ENCODE measurements at places on chromosomes 3 and 15.

GRCh38 chr3:95752199-95752598, 1062.2 kb upstream of the EPHA6 start:
- DNase-seq, result no peak

DNA sequence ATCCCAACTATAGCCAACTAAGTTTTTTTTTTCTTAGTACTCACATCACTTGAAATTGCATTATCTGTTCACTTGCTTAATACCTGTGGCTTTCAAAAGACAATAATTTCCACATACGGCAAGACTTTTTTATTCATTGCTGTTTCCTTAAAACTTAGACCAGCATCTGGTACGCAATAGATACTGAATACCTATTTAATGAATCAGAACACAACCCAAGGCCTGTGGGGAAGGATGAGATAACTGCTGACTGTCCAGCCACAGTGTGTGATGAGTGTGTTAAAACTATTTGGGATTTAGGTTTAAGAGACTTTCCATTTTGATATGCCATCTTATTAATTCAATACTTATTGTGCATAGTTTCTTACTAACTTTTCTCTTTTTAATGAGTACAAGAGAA, 988.7 kb downstream of the NTRK3 start:
- DNase-seq, result no peak

DNA sequence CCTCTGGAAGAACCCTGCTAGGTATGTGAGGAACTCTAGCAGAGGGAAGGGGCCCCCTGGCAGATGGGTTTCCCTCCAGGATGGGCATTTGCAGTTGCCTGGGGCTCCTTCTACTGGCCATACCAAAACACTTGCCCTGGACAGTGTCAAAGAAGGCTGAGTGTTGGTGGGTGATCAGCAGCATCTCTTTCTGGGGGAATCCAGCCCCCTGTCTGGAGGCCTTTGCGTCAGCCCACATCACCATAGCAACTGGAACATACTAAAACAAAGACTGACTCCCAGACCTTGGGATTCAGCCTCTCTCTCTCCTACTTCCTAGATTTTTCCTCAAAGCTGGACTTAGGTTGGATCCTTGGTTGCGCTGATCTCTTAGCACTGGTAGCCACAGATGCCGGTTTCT, 8.1 kb downstream of the CEMIP start:
- no peak for DNase-seq

GRCh38 chr3:51637941-51638471, 33.0 kb upstream of the TEX264 start:
- peak; percentile 0 for DNase-seq

- no peak for DNase-seq
Observed at GRCh38 chr15:47813748-47814384, 96.6 kb downstream of the SEMA6D start.

- no peak for DNase-seq
Observed at GRCh38 chr3:39413691-39414420, 7.3 kb downstream of the RPSA start.

GRCh38 chr15:99916668-99917223, 183.5 kb upstream of the LYSMD4 start:
- no peak for DNase-seq

DNA sequence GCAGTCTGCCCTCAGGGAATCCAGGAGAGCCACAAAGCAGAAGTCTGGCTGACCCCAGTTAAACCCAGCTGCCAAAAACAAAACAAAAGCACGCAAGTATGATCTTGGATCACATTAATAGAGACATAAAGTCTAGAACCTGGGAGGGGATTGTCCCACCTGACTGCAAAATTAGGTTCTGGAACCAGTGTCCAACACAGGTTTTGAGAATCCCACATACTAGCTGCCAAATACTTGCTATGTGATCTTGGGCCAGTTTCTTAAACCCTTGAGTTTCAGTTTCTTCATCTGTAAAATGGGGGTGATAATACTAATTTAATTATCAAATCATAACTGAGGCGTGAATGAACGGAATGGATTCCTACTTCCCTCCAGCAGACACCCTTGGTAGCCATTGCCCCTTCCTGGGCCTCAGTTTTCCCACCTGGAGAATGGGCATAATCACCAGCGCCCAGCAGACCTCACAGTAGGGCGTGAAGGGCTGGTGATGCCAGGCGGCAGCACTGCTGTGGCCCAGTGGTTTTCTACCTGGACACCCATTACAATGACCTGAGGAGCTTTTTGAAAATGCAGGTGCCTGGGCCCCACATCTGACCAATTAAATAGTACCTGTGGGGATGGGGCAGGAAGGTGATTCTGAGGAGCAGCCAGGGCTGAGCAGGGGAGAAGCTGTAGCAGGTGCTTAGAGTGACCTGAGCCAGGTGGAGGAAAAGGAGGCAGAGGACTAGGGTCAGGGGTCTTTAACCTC, 32.2 kb downstream of the GRIP2 start:
- DNase-seq, result no peak

DNA sequence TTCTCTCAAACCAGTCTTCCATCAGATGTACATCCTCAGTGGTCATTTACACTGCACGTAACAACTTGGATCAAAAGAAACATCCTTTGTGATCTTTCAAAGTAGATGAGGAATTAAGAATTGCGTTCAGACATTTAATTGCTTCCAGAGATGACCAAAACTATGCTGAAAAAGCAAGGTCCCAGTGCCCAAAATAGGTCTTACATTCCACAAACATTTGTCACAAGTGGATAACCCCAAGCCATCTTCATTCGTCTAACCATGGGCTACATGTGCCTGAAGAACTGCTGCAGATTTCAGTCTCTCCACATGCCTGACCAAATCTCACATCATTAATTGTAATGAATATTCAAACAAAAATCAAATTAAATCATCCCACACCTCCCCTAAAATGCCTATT, 273.6 kb downstream of the SHOX2 start:
- DNase-seq, result no peak

GRCh38 chr15:90031231-90031791, 30.2 kb downstream of the ZNF710 start:
- no peak for DNase-seq

- DNase-seq, result no peak
Observed at GRCh38 chr3:1365528-1365927, 272.7 kb downstream of the CNTN6 start.

DNA sequence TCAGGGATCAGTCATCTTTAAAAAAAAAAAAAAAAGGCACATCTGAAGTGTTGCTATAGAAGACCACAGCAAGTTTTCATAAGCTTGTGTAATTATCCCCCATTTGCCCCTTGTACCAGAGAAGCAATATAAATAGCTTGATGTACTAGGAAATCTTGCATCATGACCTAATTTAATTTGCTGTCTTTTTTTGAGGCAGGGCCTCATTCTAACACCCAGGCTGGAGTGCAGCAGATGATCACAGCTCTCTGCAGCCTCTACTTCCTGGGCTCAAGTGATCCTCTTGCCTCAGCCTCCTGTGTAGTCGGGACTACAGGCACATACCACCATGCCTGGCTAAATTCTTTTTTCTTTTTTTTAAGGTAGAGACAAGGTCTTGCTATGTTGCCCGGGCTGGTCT, 88.7 kb downstream of the ARIH1 start:
- DNase-seq, result no peak

- no peak for DNase-seq
Observed at GRCh38 chr3:43638594-43639447, 17.0 kb upstream of the ANO10 start.

DNA sequence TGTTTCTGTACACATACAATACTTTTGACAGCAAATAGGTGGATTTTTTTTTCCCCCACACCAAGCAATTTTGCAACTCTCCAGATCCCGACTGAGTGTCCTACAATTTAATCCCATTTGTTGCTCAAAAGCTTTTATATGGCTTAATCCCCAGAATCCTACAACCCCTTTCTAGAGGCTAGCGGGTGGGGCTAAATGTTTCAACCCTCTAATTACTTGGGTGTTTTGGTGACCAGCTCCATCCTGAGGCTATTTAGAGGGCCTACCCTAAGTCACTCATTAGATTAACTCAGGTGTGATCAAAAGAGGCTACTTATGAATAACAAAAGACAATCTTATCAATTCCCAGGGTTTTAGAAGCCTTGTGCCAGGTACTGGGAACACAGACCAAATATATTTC, 21.0 kb upstream of the FBXL2 start:
- DNase-seq, result no peak

DNA sequence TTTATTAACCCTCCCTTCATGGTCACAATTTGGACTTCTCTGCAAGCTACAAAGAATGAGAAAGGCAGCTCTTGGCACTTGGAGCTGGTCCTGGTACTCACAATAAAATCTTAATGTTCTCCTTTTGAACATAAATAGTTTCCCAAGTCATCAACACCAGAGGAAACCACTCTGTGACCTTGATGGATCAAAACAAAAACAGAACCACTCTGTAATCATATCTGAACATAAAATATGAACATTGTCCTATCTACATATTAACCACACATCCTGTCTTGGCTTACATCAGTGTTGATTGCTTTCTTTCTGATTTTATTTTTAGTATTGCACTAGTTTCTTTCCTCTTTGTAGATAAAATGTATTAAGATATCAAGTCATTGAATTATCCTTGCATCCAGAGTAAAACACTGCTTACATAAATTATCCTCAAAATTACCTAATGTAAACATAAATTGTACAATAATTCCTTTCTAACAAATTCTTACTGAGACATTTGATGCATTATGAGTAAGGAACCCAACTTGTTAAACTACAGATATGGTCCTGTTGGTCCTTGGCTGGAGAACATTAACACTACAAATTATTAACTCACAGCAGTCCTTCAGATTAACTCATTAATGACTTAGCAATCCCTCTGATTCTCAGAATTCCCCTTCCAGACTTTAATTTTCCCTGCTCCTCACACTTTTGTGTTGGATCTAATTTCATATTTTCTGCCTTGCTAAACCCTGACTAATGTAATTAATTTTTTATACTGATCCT, 860.5 kb downstream of the DIPK2A start:
- no peak for DNase-seq

DNA sequence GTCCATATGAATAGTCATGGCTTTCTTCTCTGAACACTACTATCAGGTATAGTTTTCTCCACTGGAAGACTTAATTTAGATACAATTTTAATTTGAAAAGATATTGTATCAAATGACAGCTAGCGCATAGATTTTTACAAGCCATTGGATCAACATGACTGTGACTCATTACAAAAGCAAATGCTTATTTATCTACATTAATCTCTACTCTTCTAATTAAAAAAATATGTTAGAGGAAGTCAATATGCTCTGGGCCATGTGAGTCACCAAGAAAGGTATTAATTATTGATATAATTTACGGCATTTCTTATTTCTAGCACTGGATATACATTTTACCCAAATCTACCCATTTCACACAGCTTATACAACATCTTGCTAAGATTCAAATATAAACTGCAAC, 800.3 kb upstream of the GBE1 start:
- no peak for DNase-seq

DNA sequence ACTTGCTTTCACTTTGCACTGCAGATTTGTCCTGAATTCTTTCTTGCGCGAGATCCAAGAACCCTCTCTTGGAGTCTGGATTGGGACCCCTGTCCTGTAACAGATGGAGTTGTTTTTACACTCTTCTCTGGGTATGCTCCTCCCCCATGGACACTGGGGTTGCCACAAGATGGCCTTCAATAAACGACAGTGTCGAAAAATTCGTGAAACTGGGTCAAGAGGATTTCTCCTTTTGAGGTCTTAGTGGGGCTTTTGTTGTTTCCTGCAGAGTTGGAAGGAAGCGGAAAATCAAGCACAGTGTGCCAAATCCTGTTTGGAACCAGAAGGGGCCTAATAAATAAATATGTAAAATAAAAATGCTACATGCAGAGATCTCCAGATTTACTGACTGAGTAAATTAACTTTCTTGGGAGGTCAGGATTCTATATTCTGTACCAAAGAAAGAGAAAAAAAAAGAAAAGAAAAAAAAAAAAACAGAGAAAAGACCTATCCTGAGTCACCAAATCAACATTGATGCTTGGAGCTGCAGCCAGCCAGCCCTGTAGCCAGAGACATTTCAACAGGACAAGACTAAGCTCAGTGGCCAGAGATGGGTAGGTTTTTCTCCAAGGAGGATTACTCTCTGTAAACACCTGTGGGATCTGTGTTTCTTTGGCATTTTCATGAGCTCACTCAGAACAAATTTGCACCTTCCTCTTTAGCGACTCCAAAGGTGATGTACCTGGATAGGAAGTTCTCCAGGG, 24.8 kb downstream of the CCDC80 start:
- DNase-seq, result no peak

DNA sequence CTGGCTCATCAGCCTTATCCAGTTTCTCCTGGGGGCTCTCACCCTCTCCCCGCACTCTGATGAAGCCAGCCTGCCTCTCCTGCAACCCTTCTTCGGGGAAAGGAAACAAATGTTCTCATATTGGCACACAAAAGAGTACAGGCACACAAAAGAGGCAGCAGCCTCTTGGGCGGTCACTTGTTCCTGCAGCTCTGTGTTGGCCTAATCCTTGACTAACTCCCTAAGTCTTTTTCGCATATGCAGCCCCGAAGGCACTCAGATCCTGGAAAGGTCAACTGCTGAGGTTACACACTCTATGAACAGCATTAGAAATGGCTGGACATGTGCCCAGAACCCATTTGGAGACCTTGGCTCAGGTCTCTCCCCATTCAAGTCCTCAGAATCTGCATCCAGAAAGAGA, 7.4 kb upstream of the CAMP start:
- no peak for DNase-seq

GRCh38 chr3:119559441-119559963, at the start of gene CD80:
Gene CD80 (minus strand): TSS chr3:119559614. CDS start chr3:119557728, 1,886 bp downstream.
- DNase-seq, result peak; percentile 14

DNA sequence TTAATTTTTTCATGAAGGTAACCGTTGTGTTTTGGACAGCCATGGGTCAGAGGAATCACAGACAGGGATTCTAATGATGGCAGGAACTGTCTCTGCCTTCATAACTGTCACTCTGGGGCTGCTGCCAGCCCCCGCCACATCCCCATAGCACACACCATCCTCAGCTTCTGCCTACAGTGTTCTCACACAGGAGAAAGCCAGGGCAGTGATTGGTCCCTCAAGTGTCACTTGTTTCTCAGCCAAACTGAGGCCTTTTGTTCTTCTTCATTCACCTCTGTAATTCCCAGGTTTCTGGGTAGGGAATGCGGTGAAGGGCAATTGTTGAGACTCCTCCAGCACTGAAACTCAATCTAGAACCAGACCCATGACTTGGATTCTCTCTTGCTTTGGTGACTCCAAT, 65.4 kb upstream of the C3orf80 start:
- DNase-seq, result no peak

DNA sequence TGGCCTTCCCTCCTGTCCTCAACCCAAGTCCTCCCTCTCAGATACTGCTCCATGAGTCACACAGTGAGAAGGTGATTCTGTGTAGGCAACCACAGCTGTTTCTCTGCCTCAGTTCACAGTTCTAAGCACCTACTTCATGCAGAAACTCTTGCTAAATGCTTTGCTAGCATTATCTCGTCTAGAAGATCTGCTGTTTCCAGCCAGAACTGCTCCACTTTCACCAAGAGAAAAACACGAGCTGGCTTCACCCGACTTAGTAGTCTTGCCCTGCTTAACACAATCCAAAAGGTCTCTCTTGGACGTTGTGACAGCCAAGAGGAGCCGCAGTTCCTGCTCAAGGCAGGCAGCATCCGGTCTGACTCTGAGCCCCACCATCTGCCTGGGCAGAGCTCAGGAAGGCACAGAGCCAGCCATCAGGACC, 272.1 kb downstream of the UACA start:
- DNase-seq, result no peak
